ENCODE measurements at places on chromosomes 4 and X.
A peak's percentile ranks its signal among the peaks of the same experiment; 100 is the strongest.

- DNase-seq = peak; percentile 75
These were observed 13.1 kb upstream of the ACOT9 start for GRCh38 chrX:23756165-23756564.

DNA sequence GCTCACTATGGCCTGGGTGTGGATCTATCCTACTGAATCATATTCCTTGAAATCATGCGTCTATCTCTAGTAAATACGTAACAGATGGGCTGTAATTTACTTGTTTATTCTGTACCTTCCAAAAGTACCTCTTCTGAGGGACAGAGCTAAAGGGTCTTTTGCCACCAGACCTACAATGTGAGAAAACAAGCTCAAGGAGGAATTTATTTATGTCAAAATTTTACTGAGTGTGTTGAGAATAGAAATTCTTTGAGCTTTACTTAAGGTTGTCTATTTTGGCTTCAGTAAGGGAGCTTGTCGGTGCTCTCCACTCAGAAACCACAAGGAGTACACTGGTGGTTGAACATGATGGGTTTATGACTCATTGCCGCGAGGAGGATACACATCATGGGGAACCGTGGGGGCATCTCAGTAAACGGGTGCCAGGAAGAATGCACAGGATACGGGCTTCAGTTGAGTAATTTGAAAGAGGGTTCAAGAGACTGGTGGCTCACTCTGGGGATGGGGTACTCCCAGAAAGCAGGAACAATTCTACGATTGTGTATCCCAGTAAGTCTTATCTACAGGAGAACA lies 3.0 kb downstream of the ANK2 start:
- no peak for DNase-seq

GRCh38 chrX:140292961-140293360 lies 211.9 kb downstream of the SOX3 start:
- no peak for DNase-seq

DNA sequence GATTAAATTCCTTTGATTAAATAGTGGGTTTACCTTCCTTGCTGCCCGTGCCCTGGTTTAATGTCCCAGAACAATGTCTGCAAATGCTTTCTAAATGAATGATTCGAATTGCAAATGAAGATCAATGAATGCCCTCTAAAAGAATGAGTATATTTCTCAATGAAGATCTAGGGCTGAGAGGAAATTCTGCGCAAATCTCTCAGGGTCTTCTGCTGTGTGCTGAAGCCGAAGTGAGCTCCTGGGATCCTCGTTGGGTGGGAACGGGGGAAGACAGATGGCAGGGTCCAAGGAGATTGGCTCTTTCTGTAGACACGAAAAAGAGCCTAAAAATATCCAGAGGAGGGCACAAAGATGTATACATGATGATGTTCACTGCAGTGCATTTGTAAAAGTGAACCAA lies 224.8 kb downstream of the STIM2 start:
- no peak for DNase-seq

DNA sequence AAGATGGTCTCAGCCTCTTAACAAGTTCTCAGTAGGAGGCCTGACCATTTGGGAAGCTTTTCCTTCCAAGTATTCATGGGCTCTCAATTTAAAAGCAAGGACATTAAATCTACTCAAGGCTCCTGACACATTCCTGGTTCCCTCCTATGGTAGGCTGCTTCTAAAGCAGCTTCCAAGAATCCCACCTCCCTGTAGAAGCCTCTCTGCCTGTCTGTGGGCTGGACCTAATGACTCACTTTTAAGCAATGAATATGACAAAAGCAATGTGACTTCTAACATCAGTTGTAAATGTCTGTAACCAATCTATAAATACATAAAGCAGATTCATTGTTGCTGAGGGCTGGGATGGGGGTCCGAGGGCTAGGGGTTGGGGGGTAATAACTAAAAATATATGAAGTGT lies 99.5 kb upstream of the FAM9B start:
- DNase-seq = no peak

- no peak for DNase-seq
These were observed 150.8 kb downstream of the AFAP1 start for GRCh38 chr4:7788694-7789425.

DNA sequence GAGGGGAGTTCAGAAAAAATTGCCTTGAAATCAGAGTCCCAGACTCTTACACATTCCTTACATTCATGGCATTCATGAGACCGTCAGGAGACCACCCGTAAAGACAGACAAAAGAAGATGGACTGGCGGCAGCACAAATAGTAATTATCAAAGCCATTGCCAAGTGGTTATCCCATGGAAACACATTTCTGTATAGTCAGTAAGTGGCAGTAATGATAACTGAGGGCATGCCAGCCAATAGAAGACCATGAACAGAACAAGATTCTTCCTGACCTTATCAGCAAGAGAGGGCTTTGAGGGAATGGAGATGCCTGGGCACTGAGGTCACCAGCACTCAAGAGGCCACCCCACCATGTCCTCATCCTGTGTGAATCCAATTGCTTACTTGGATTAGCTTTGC lies 121.7 kb upstream of the HCCS start:
- DNase-seq = no peak

DNA sequence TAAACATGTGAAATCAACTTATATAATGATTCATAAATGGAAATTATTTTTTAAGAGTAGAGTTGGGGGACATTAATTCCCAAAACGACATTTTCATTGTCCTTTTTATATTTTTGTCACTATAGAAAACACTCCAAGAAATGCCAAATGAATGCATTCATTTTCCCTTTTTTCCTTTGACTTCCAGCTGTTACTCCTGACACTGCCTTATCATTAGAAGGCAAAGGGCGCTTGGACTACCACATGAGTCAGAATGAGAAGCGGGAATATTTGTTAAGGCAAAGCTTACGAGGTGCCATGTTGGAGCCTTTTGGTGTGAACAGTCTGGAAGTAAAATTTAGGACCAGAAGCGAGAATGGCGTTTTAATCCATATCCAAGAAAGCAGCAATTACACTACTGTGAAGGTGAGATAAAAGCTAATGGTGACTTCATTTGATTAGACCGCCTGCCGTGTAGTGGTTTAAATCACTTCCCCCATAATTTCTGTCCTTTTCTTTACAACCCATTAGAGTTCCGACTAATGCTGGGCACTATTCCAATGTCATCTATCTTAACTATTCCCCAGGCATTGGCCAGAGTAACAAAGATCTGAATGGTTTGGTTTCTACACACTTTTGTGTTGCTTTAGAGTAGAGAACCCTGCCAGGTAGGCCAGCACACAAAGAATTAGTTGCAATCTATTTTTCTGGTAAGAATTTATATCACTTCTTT lies 166.7 kb downstream of the FAT4 start:
- no peak for DNase-seq

DNA sequence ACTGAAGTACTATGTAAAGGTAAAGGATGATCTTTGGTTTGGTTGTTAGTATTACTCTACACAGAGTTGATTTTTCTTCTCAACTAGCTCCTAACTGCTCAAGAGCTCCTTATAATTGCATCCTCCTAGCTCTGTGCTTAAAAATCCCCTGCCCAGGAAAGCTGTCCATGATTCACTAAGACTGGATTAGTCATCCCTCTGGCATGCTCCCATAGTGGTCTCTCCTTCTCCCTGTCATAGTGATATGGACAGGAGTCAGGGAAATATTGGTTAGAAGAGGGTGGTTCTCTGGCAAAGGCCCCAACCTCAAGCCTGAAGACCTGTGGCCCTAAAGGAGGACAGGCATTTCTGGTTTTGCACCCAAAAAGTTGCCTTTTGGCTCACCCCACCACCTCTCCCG lies 242.3 kb upstream of the KCNIP4 start:
- no peak for DNase-seq

DNA sequence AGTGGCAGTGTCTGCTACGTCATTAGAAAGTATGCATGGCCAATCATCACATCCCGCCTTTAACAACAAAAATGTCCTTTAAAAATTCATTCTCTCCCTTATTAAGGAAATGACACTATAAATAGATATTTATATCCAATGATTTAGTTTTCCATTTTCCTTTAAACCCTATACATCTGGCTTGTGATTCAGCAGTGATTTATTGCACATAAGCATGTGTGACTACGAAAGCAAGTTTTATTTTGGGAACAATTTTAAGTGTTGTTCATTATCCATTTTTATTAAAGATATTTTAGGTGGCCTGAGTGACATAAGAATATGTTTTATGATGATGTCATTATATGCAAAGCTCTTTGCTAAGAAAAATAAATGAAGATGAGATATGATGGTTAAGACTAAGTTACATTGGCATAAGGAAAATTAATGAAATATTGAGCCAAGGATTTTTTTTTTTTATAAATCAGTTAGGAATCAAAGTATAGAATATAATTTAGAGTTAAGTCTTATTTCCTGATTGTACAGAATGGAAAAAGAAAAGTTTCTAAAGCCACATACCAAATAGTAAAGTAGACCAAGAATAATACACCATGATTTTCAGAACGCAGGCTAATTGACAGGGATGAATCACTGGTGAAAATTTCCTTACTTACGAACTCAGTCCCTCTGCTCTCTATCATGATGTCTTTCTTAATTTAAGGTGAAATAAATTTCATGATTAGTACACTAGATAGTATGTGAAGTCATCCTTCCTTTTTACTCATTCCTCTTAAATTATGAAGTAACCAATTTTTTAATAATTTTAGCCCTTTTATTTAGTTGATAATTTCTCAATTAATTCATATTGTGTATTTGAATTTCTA lies 822.4 kb downstream of the FAT4 start:
- no peak for DNase-seq

GRCh38 chr4:164955107-164955805 lies 22.2 kb downstream of the TRIM61 start:
- no peak for DNase-seq

DNA sequence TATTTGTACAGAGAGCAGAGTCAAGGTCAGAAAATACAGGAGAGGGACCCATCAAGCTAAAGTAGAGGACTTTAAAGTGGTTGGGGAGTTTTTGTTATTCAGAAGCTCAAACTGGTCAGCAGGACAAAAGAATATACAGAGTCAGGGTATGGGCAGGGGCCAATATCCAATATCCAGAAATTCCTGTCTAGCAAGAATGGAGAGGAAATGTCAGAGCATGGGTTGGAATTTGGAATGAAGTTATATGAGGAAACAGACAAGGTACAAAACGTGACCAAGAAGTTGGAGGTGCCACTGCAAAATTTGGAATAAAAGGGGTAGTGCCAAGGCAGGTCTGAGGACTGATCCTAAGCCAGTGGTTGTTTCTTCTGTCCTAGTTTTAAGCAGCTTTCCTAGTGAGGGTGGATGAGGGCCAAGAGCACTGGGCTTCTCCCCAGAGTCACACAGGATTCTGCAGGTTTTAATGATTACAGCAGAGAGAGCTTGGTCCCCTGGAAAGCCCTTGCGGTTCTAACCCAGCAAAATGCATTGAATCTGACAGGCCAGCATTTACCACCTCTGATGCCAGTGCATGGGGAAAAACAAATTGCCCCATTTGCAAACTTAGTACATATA lies 304.7 kb upstream of the FTHL17 start:
- no peak for DNase-seq

DNA sequence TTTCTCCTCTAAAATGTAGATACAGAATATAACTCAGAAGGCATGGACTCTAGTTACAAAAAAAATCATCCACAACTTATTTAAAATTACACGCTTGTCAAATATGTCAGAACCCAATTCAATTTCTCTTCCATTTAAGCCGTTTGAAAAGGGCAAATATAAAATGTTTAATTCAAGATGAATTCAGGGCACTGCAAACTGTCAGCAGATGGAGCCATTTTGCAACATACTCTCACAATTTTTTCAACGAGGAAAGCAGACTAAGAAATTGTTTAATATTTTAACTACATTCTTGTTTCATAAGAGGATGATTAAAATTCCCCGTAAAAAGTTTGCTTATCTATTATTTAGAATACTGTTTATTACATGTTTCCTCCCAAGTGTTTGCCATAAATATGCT lies 321.3 kb upstream of the CPXCR1 start:
- DNase-seq = no peak

DNA sequence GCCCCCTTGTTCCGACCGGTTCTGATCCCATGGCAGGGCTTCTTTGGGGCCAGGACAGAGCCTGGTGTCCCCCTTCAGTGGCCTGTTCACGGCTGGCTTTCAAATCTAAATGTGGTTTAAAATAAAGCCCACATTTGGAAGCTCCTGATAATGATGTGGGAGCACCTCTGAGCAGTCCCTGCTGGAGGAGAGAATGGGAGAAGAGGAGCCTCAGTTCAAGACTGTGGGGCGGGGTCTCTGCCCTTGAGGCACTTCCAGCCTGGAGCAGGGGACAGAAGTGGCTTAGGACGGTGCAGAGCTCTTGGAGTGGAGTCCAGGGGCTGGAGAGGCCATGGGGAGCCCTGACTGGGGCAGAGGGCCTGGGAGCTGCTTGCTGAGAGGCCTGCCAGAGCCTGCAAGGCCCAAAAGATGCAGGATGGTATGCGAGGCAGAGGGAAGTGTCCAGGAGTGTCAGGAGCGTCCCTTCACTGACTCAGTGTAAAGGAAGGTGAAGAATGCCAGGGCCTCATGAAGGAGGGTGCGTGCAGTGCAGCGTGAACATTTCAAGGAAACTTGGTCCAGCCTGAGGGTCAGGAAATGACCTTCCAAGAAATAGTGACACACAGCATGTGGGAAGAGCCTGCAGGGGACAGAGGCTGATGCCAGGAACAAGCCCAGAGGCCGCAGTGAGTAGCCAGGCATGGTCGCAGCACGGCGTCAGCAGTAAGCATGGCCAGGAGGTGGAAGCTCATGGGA lies 21.1 kb upstream of the TADA2B start:
- no peak for DNase-seq

DNA sequence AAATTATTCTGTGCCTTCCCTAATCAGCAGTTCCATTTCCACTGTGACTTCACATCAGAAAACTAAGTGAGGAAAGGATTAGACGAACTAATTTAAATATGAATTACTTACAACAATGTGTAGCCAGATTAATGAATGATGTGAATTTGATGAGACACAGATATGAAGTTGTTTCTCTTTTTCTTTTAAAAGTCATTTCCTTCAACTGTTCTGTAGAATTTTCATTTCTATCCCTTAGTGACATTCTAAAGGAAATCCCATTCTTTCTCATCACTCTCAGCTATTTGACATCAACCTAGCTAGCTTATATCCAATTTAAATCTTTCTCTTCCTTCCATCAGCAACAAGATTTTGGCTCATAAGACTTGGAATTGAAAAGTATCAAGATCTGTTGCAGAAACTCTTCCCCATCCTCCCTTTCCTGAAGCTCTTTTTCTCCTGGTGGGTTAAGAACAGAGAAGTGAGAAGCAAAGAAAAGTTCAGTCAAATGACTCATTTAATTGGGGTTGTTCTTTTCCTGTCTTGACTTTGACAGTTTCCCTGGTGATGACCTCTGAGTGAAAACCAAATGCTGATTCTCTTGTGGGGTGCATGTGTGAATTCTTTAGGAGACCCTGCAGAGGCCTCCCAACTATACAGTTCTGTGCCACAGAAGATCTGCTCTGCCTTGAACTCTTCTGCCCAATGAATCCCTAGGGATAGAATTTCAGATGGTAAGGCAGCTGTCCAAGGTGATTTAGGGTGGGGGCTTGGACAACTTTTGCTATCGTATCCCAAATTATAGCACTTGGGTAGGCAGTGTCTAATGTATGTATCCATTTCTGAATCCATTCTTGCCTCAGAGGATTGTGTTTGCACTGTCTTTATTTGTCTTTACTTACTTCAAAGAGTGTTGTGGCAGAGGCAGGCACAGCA lies 232.5 kb upstream of the GPRIN3 start:
- DNase-seq = no peak

All from RPMI8226 (cell line).